ENCODE measurements at places on chromosomes 12 and 14.

DNA sequence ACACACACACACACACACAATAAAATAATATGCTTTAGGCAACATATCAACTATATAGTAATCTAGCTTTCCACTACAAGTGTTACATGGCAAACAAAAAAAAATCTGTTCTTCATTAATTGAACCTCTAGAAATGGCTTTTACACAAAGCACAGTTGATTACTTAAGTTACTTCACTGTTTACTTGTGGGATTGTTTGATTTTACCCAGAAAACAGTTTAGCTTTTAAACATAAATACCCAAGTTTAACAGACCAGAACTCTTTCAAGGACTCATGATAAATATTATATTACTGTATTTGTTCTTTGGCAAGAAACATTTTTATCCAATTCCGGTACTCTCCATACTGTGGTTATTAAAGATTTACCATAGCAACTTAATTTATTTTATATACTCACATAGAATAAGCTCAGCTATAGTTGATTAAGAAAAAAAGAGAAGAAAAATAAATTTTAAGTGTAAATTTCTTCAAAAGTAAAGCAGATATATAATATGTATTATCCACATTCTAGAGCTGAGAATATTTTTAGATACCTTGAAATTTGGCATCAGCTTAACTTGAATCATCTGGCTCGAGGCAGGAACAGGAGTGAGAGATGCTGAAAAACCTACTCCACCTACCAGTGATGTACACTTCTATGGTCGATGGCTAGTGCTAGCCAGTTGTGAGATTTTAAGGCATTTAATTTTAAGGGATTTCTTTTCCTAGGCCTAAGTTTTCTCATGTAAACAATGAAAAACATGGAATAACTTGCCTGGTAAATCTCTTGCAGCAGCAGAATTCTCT lies 126.0 kb downstream of the BTG1 start:
- no peak for DNase-seq

DNA sequence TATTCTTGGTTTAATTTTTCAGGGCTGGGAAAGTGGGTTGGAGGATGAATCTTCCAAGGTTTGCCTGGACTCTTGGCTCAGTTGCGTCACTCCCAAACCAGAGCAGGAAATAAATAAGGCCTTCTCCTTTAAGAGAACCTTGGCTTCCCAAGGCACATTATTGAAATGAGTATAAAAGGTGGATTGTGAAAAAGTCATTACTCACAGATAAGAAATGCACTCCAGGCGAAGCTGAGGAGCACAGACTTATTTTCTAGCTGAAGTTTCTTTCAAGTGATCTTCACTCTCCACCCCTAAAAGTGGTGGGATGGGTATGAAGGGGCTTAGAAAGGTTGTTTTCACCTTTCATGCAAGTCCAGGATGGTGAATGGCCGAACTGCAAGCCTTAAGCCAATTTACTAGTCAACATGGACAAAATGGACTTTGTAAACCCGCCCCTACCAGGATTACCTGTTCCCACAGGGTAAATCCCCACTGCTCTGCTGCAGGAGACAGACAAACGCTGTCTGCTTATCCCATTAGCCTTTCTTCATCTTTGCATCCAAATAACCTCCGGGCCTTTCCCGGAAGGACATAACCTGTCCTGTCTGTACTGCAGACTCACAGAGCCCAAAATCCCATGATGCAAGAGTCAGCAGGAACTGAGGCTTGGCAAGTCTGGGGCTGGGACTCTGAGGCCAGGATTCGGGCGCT lies 207.6 kb downstream of the BCL11B start:
- DNase-seq = no peak

- no peak for DNase-seq
Observed at GRCh38 chr14:22265319-22266141, 323.5 kb downstream of the DAD1 start.

DNA sequence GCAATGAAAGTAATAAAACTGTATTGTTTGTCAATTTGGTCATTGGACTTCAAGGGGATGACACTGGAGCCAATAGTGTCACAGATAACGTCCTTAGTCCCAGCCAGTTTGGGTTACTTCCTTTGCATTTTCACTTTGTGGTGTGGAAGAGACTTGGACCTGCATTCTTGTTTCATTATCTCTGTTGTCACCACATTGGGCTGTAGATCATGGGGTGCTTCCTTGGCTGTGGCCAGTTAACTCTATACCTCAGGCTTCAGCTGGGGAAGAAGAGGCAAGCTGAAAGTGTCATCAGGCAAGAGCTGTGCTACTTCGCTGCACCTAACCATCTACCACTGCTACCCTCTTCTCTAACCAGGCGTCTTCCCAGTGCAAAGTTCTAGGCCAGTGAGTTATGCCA lies 15.1 kb upstream of the CISTR start:
- no peak for DNase-seq

DNA sequence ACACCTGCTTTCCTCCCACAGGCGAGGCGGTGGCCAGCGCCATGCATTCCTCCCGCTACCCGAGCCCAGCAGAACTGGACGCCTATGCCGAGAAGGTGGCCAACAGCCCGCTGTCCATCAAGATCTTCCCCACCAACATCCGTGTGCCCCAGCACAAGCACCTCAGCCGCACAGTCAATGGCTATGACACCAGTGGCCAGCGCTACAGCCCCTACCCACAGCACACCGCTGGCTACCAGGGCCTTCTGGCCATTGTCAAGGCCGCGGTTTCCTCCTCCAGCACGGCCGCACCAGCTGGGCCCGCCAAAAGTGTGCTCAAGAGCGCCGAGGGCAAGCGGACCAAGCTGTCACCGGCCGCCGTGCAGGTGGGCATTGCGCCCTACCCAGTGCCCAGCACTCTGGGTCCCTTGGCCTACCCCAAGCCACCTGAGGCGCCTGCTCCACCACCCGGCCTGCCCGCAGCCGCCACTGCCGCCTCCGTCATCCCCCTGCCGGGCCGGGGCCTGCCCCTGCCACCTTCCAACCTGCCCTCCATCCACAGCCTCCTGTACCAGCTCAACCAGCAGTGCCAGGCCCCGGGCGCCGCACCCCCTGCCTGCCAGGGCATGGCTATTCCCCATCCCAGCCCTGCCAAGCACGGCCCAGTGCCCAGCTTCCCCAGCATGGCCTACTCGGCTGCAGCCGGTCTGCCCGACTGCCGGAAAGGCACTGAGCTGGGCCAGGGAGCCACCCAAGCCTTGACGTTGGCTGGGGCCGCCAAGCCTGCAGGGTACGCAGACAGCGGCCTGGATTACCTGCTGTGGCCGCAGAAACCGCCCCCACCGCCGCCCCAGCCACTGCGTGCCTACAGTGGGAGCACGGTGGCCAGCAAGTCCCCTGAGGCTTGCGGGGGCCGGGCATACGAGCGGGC lies 54.6 kb downstream of the FAM222A start:
- DNase-seq = no peak

DNA sequence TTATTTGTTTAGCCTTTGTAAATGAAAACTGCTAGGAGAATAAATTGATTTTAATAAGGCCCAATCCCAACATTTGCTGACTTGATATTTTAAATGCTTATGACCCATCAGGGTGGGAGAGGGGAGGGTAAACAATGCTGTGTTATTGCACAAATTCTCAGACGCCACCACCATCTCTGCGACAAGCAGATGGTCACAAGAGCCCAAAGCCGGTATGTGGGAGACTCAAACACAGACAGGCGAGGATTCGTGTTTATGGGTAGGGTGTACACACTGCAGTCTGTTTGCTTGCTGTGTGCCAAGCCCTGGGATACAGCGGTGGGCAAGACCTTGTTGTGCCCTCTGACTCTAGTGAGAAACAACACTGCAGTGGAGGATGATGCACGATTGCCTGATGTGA lies 39.2 kb upstream of the PWP1 start:
- DNase-seq = no peak

- DNase-seq = no peak
Observed at GRCh38 chr14:71414631-71415403, 507.6 kb downstream of the PCNX1 start.

GRCh38 chr14:86815341-86815740 lies 1177.6 kb downstream of the GALC start:
- no peak for DNase-seq

GRCh38 chr12:96237035-96237434 lies 42.9 kb downstream of the ELK3 start:
- no peak for DNase-seq

- DNase-seq = peak; percentile 29
Observed at GRCh38 chr12:20807192-20808080, 3.1 kb upstream of the SLCO1B3 start.

DNA sequence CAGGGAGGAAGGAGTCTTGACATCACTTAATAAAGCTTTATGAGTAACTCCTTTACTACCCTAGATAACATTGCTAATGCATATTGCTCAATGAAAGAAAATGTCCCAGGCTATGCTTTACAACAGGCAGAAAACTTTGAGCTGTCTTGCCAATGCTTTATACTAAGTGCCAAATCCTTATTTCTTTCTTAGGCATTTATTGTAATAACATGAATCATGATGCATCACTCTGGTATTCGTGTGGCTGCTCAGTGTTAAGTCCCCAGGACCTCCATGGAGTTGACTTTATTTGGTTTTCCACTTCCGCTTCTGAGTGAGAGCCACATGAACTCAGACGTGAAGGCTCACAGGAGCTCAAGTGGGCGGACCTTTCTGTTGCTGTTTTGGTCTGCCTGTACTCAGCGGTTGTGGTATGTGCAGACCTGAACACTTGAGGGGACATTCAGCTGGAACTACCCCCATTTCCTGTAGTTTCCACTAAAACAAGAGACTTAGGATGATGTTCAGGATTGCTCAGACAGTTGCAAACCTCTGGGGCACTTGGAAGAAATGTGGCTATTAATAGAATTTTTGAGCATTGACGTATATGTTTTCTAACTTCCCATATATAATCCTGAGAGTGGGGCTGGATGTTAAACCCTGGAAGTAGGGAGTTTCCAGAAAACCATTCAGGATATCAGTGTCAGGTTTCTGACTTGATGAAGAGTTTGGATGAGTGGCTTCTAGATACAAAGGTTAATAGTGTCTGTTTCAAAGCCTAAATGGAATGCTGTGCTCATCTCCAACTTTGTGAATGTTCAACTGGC lies 258.6 kb downstream of the MSRB3 start:
- no peak for DNase-seq

DNA sequence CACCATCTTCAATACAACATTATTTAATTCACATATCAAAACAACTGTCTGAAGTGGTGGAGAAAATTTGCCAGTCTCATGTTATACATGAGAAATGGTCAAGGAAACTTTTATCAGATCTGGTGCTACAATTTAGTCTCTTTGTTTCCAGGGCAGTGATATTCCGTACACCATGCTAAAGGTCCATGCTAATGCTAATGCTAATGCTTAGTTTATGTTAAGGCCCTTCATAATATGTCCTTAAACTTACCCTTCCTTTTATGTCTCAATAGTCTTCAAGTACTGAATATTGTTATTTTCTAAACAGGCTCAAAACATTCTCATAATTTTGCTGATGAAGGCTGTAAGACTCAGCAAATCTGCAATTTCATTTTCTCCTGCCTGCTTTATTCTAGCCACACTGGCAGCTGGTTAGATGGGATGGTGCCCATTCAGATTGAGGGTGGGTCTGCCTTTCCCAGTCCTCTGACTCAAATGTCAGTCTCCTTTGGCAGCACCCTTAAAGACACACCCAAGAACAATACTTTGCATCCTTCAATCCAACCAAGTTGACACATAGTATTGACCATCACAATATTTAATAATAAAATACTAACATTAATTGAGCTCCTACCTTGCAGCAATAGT lies 59.8 kb downstream of the TMEM117 start:
- DNase-seq = no peak

DNA sequence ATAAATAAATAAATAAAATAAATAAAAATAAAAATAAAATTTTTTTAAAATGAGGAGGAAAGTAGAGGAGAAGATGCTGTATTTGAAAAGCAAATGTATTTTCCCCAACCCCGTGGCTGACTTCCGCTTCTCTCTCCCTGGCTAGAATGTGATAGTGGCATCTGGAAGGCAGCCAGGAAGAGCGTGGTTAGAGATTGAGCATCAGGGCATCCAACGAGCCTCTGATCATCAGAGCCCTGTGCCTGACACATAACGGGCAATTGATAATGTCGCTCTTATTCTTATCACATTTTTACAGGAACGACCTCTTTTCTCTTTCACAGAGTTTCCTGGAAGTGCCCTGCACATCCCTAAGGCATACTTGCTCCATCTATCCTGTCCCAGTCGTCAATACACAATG lies 496.9 kb upstream of the TMEM132C start:
- no peak for DNase-seq

GRCh38 chr14:61891170-61891569 lies 128.9 kb downstream of the SNAPC1 start:
- DNase-seq = no peak

DNA sequence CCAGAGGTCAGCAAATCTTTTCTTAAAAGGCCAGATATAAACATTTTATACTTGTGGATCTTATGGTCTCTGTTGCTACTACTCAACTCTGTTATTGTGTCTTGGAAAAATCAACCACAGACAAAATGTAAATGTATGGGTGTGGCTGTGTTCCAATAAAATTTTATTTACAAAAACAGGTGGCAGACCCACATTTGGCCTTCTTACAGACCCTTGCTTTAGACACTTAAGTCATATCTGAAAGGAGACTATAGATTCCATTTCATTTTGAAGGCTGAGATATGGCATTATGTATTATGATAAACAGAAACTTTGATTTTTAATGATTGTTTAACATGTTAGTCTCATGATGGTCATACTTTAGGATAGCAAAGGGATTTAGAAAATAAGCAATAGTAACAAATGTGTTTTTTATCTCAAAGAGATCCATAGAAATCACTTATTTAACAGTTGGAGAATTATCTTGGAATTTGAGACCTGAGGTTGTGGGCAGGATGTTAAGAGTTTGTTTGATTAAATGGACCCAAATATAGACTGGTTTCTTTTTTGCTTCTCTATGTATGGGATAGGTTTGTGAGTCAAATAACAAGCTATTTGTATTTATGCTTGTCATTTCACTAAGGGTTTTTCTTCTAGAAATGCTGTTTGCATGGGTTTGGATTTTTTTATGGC lies 51.2 kb downstream of the PPFIBP1 start:
- no peak for DNase-seq

DNA sequence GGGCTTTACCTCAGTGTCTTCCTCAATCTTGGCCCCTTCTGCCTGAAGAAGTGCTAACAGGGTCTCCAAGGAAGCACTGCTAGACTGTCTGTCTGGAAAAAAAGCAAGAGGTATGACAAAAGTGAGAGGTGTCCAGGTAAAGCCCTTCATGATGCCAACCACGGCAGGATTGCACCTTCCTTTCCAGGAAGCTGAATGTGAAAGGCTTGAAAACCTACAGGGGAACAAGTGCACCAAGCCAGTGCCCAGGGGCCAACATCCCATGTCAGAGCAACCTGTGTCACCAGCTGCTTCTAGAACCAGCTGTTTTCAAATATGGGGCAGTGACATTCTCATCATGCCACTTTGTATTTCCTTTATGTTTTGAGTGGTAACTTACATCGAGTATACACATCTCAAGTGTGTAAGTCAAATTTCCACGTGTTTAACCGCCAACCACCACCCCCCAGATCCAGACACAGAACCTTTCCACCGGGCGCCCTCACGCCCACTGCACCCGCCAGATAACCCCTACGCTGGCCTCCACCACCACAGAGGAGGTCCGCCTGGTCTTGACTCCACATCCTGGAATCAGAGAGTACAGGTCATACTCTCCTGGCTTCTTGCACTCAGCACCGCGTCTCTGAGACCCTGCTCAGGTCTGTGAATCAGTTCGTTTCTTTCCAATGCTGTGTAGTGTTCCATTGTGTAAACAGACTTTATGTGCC lies 27.3 kb downstream of the VPS37B start:
- no peak for DNase-seq

GRCh38 chr14:81324011-81324410 lies 76.1 kb downstream of the STON2 start:
- DNase-seq = peak; percentile 62
